ENCODE measurements at places on chromosomes 4 and X.

DNA sequence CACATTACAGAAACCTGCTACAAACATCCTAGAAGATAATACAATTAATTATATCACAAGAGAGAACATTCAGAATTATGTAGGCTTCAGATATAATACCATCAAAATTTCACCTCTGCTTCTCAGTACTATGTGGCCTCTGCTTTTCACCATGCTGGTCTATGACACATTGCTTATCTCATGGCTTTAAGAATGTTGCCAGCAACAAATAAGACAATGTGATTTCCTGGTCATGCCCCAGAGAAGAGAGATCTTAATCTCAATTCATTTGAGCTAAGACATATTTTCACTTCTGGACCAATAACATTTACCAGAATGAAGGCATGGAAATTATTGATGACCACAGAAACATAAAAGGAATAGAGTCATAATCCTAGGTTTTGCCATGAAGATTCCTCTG lies 1233.4 kb upstream of the ADGRL3 start:
- DNase-seq, result no peak

DNA sequence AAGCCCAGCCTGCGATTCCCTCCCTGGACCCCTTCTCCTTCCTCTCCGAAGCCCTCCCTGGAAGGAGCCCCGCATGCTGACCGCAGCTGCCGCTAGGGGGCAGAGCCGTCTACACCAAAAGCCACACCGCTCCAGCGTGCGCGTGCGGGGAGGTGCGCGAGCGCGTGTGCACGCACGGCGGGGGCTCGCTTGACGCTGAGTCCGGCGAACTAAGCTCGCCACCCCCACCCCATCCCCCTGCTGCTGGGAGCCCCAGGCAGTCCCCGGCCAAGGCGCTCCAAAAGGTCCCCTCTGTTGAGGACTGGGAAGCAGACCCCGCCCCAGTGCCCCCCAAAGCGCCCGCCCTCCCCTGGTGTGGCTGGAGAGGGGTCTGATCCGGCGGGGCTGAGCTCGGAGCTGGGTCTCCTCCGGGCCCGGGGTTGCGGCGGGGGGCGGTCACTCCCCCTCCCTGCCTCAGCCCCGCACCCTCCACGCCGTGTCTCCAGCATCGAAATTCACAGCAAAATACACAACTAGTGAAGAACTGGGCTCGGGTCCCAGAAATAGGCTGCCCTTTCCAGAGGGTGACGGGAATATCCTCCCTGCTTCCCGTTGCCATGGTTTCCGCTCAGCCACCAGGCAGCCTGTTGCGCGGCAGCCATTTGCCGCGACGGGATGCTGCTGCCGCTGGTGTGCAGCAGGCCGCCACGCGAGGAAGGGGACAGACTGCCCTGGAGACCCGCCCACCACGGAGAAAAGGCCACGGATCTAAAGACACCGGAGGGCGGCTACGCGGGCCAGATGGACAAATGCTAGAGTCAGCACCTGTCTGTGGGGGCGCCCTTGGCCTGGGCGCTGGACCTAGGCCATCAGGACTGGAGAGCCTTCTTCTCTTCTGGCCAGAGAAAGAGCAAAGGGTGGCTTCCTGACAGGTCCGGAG lies 11.2 kb upstream of the CCNQ start:
- DNase-seq, result peak; percentile 71

- DNase-seq, result no peak
Observed at GRCh38 chrX:53084043-53084570, 1.9 kb downstream of the TSPYL2 start.

- no peak for DNase-seq
Observed at GRCh38 chr4:138671606-138672084, 343.9 kb upstream of the NOCT start.
